ENCODE measurements at places on chromosomes 6 and 20.
A peak's percentile ranks its signal among the peaks of the same experiment; 100 is the strongest.

DNA sequence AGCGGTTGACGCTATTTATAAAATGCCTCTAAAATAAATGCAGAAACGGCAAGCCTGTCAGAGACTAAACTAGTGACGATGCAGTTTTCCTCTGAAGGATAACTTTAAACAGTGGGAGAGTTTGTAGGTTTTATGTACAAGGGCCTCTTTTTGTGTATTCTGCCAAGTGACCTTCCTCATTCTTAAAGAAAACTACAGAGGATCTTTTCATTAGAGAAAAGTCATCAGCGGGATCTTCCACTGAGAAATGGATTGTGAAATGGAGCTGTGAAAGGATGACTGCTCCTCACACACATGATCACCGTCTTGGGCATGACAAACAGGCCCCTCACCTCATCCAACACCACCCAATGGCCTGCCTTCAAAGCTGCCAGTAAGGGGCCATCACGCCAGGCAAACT lies 89.0 kb upstream of the LYRM2 start:
- DNase-seq, result no peak

DNA sequence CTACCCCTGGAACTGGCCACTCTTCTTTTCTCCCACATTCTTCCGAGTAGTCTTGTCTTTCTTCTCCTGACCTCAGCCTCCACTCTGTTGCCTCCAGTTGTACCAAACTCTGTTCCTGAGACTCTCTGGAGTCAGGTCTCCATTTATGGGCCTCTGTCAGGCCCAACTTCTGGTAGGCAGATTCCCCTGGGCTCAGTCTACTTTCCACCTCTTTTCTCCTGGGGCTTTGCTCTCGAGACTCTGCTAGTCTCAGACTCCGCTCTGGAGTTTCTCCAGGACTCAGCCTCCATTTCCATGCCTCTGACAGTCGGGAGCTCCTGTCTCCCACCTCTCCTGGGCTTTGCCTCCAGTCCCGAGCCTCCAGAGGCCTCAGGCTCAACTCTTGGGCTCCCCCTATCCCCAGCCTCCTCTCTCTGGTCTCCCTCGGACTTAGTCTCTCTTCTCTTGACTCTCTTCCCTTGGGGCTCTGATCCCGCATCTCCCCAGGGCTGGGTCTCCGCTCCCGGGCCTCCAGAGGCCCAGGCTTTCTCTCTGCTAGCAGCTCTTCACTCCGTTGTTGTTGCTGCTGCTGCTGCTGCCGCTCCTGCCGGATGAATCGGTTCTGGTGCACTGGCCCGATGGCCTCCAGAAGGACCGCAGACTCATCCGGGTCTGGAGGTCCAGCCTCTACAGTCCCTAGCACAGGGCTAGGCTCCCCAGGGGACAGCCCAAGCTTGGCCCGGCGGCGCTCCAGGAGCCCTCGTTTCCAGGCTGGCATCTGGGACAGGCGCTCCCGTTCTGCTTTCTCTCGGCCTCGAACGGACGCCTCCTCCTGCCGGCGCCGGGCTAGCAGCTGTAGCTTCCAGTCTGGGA lies 1.1 kb downstream of the PPP1R18 start:
- DNase-seq, result no peak

GRCh38 chr20:10864076-10864672 lies 190.4 kb upstream of the JAG1 start:
- peak; percentile 26 for DNase-seq

DNA sequence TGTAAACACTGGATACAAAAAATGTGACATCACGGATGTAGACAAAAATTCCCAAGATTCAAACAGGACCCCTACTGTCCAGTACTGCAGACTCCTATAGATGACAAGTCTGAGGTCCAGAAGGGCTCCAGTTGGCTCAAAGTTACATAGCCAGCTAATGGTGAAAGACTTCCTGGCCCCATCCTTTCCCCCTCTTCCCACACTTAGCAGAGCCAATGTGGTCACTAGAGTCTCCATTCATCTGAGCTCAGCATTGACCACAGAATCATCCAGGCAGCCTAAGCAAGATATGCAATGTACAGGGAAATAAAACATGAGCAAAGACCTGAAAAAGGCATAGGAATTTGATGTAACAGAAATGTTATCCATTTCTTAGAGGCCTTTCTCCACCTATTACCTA lies 180.5 kb downstream of the ADAT2 start:
- DNase-seq, result peak; percentile 7

GRCh38 chr6:159951772-159952171 lies 17.1 kb upstream of the IGF2R start:
- DNase-seq, result no peak

GRCh38 chr20:1322511-1323245 lies 6.3 kb downstream of the SDCBP2 start:
- DNase-seq, result peak; percentile 97

DNA sequence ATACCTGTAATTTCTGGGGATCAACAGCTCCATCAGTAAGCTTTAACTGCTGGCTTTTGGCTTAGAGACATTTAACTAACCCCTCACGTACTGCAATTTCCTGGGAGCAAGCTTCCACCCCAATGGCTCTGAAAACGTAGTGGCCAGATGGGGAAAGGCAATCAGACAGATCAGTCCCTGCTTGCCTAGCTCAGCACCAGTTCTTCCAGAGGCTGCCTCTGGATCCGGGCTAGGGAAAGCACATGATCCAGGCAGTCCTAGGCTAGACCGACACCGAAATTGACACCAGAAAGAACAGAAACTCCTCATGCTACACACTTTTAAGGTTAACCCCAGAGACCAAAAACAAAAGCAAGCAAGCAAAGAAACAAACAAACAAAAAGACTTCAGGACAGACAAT lies 13.3 kb downstream of the PREP start:
- peak; percentile 9 for DNase-seq

- DNase-seq, result no peak
Measured at GRCh38 chr6:3285732-3286131, 27.0 kb downstream of the PSMG4 start.

DNA sequence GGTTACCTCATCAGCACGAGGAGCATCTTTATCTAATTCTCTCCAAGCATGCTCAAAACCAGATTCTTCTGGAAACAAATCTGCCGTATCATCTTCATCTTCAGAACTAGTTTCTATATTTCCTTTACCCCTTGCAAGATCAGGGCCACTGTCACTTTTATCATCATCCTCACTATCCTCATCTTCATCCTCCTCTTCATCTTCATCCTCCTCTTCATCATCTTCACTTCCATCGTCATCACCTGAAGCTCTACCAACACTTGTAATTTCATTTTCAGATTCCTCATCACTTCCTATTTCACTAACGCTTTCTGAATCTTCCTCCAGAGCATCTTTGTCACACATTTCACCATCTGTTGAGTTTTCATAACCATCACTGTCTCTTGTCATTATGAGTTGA lies 8.9 kb downstream of the ESF1 start:
- no peak for DNase-seq

- no peak for DNase-seq
Measured at GRCh38 chr20:15639839-15640238, 933.4 kb downstream of the KIF16B start.

- no peak for DNase-seq
Measured at GRCh38 chr6:157650261-157650640, 172.8 kb upstream of the SNX9 start.

- no peak for DNase-seq
Measured at GRCh38 chr6:73511796-73512195, 9.0 kb downstream of the EEF1A1 start.

GRCh38 chr6:93323630-93324029 lies 95.7 kb downstream of the EPHA7 start:
- DNase-seq, result no peak

DNA sequence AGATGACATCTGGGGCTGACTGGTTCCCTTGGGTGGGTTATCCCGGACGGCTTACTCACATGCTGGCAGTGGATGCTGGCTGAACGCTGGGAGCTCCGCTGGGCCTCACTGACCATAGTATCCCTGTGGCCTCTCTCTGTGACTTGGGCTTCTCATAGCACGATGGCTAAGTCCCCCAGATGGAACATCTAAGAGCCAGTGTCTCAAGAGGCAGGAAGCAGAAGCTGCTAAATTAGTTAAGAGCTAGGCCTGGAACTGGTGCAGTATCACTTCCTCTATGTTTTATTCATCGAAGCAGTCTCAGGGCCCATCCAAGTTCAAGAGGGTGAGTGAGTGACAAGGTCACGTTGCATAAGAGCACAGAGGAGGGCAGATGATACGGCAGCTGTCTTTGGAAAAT lies 116.5 kb upstream of the LAMP5 start:
- no peak for DNase-seq

- DNase-seq, result no peak
Measured at GRCh38 chr6:42448927-42449659, 2.6 kb downstream of the TRERF1 start.

DNA sequence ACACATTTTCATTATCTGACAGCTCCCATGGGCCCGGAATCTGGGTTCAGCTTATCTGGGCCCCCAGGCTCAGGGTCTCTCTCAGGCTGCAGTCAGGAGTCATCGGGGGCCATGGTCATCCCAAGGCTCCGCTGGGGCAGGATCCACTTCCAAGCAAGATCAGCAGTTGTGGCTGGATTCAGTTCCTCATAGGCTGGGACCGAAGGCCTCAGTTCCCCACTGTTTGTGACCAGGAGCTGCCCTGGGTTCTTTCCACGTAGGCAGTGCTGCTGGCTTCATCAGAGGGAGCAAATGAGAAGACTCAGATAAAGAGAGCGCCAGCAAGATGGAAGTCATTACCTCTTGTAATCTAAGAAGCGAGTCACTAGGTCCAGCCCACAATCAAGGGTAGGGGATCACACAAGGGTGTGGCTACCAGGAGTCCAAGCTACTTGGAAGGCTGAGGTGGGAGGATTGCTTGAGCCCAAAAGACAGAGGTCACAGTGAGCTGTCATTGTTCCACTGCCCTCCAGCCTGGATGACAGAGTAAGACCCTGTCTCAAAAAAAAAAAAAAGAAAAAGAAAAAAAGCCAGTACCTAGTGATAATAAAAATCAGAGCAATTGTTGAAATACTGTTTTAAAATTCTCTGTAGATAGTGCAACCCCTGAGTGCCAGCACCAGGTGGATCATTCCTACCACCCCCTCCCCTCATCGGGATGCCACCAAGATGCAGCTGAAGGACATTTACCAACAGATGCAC lies 162.7 kb downstream of the NFATC2 start:
- no peak for DNase-seq

GRCh38 chr20:48467622-48468021 lies 360.2 kb downstream of the PREX1 start:
- no peak for DNase-seq

- DNase-seq, result no peak
Measured at GRCh38 chr20:58472273-58473018, 42.8 kb downstream of the APCDD1L start.

DNA sequence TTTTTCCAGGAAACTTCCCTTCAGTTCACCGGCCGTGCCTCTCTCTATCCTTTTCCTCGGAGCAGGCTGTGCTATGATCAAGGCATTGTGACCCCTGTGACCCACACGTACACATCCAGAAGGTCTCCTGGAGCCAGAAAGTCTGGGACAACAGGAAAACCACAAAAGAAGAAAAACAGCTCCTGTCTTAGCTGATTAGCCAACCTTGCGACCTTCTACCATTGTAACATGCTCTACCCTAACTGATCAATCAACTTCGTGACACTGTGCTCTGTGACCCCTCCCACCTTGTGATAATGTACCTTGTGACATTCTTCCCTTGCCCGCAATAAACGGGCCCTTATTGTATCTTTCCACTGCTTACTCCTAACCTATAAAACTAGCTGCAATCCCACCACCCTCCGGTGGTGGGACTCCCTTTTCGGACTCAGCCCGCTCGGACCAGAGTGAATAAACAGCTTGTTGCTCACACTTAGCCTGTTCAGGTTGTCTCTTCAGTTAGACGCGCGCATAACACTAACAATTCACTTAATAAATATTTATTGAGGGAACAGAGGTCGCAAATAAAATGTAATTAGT lies 24.2 kb downstream of the ZNF311 start:
- peak; percentile 55 for DNase-seq

DNA sequence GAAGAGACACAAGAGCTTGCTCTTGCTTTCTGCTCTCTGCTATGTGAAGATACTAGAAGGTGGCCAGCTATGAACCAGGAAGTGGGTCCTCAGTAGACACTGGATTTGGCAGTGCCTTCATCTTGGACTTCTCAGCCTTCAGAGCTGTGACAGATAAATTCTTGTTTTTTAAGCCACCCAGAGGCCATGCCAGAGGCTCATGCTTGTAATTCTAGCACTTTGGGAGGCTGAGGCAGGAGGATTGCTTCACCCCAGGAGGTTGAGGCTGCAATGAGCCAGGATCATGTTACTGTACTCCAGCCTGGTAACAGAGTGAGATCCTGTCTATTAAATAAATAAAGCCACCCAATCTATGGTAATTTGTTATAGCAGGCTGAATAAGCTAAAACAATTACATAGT lies 185.5 kb upstream of the SALL4 start:
- no peak for DNase-seq

- DNase-seq, result no peak
Measured at GRCh38 chr20:19193349-19193748, 19.1 kb upstream of the SLC24A3 start.

DNA sequence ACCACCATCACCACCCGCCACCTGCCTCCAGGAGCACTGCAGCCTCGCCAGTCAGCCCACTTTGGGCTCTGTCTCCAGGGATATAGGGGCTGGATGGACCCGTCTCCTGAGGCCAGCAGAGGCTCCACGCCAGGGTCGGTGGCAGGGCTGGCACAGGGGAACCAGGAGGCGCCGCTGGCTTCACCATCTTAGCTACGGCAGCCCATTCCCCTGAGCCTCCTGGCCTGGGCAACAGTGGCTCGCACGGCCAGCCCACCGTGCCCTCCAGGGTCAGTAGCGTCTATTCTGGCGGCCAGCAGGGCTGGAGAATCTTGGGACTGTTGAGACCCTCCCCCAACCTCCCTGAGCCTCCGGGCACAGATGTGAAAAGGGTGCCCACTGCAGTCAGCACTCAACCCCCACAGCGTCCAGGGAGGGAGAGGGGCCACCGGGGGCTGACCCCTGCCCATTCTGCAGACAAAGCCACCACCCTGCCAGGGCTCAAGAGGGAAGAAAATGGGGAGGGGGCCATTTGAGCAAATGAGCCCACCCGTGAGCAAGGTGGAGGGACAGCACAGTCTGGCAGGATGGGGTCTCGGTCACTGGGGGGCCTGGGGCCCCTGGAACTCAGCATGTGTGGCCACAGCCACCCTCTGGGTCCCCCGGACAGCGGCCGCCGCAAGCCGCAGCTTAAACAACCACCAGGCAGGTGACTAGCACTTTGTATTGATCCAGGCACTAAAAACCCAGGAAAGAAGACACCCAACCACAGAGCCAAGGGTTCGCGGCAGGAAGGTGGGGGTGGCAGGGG lies 28.7 kb downstream of the KCNQ2 start:
- DNase-seq, result no peak

- DNase-seq, result no peak
Measured at GRCh38 chr6:18496462-18496861, 109.3 kb downstream of the RNF144B start.

DNA sequence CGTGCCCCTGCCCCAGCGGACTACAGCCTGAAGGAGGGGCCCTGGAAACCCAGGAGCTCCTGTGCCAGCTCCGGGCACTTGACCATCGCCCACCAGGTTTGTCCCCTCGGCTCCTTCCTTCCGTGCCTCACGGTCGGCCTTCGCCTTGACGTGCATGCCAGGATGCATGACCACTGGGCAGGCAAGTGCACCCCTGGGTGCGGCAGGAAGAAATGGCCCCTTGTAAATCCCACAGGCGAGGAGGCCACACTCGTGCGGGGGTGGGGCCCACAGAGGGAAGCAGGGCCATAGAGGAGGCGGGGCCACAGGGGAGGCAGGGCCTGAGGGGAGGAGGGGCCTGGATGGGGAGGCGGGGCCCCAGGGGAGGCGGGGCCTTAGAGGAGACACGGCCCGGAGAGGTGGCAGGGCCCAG lies 81.7 kb downstream of the YTHDF1 start:
- DNase-seq, result no peak

- no peak for DNase-seq
Measured at GRCh38 chr20:44153636-44154043, 33.3 kb downstream of the JPH2 start.

- DNase-seq, result no peak
Measured at GRCh38 chr20:2305479-2305878, 9.7 kb downstream of the TGM3 start.

Data from fibroblast of gingiva (primary cell).